ENCODE measurements at places on chromosomes 13 and 19.

- H3K4me3 ChIP-seq = no peak overlapping the region
- peaks cover 15% of the 10 kb centered on the region for H3K27me3 ChIP-seq
- H3K4me1 ChIP-seq = no peaks in the 10 kb centered on the region
- H3K36me3 ChIP-seq = no peaks in the 10 kb centered on the region
- H3K27ac ChIP-seq = no peak overlapping the region
Measured at GRCh38 chr19:29583196-29583999, 22.7 kb upstream of the POP4 start.

DNA sequence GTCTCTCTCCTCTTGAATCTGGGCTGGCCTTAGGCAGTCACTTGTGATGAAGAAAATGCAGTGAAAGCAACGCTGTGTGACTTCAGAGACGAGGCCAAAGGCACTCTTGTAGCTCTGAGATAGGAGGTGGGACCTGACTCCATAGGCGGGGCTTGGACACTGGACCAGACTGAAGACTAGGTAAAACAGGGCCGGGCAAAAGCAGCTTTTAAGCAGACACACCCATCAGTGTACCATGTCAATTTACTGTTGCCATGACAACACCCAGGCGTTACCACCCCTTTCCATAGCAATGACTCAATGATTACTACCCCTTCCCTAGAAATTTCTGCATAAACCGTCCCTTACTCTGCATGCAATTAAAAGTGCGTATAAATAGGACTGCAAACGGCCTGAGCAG is 6.6 kb upstream of the EID2 start:
- no peaks in the 10 kb centered on the region for H3K36me3 ChIP-seq
- H3K4me1 ChIP-seq = peaks cover 13% of the 10 kb centered on the region
- no peak for DNase-seq
- no peak overlapping the region for H3K27ac ChIP-seq
- no peaks in the 10 kb centered on the region for H3K27me3 ChIP-seq

DNA sequence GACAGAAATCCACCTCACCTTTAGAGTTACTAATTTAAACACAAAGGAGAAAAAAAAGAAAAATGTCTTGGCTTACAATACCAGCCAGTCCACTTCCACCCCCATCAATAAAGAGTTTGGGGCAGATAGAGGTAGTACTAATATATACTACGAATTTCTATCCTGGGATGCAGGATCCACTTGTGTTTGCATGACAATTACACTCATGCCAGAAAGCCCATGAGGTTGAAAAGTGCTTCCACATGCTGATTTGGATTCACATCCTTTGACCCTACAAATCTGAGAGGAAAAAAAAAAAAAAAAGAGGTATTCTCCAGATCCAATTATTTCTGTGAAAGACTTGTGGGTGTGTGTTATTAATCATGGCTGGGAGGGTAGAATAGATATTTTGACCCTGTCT is 335.2 kb downstream of the SLITRK1 start:
- no peak overlapping the region for H3K27ac ChIP-seq
- no peaks in the 10 kb centered on the region for H3K27me3 ChIP-seq
- no peaks in the 10 kb centered on the region for H3K4me1 ChIP-seq
- no peak overlapping the region for H3K4me3 ChIP-seq
- H3K36me3 ChIP-seq = no peaks in the 10 kb centered on the region
- no peak for DNase-seq

GRCh38 chr13:30100226-30100625 is 207.1 kb downstream of the KATNAL1 start:
- H3K4me1 ChIP-seq = no peaks in the 10 kb centered on the region
- H3K27me3 ChIP-seq = no peaks in the 10 kb centered on the region
- no peak overlapping the region for H3K4me3 ChIP-seq
- no peak for DNase-seq

DNA sequence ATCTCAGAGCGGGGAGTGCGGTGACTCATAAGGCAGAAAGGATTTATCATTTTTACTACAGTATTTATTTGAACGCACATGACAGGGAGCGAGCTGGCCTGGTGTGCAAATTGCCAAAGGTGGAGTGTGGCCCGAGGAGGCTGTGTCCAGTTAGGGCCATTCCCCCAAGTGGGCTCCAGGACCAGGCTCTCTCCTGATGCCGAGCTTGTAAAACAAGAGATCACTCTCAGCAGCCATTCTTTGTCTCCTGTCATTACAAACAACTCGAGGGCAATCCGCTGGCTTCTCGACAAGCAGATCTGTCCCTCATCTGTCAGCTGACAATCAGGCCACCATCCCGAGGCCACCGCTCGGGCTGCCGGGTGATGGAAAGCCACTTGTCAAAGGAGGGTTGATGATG is 418.9 kb downstream of the ZNF536 start:
- H3K27ac ChIP-seq = no peak overlapping the region
- H3K36me3 ChIP-seq = no peaks in the 10 kb centered on the region
- no peaks in the 10 kb centered on the region for H3K27me3 ChIP-seq
- H3K4me3 ChIP-seq = no peak overlapping the region

DNA sequence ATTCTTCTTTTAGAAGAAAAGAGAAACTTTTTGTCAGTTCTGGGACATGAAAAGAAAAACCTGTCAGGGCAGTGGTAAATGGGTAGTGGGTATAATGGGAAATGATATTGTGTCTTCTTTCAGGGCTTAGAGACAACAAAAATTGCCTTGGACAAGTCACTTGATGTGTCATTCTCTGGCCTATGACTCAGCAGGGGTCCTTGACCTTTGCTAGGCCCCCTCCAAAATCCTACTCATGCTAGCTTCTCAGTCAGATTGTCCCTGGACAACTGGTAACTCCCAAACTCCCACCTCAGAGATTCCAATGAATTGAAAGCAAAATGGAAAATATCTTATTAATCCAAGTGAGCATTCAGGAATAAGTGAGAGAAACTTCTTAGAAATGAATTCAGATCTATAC is 258.8 kb upstream of the SPRY2 start:
- DNase-seq = no peak
- no peaks in the 10 kb centered on the region for H3K4me1 ChIP-seq
- H3K4me3 ChIP-seq = no peak overlapping the region
- H3K36me3 ChIP-seq = no peaks in the 10 kb centered on the region

- H3K4me1 ChIP-seq = no peaks in the 10 kb centered on the region
- no peaks in the 10 kb centered on the region for H3K36me3 ChIP-seq
Measured at GRCh38 chr19:41025871-41026270, 34.8 kb downstream of the CYP2B6 start.

DNA sequence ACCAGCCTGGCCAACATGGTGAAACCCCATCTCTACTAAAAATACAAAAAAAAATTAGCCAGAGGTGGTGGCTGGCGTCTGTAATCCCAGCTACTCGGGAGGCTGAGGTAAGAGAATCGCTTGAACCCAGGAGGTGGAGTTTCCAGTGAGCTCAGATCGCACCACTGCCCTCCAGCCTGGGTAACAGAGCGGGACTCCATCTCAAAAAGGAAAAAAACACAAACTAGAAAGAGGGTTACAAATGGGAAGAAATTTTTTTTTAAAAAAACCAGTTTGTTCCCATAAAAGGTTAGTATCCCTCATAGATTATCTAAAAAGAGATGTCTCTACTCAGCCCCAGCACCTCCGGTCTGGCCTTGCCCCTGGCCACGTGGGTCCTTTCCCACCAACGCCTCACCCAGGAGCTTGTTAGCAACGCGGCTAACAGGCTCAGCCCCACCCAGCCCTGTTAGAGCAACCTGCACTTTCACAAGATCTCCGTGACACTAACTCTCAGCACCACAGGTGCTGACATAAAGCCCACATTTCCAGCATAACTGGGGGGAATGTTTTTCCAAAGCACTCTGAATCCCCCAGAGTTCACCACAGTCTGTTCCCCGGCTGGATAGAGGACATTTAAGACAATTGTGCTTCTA is 4.3 kb downstream of the DMKN start:
- H3K27me3 ChIP-seq = peaks cover 57% of the 10 kb centered on the region
- no peak overlapping the region for H3K27ac ChIP-seq
- DNase-seq = peak; percentile 45

DNA sequence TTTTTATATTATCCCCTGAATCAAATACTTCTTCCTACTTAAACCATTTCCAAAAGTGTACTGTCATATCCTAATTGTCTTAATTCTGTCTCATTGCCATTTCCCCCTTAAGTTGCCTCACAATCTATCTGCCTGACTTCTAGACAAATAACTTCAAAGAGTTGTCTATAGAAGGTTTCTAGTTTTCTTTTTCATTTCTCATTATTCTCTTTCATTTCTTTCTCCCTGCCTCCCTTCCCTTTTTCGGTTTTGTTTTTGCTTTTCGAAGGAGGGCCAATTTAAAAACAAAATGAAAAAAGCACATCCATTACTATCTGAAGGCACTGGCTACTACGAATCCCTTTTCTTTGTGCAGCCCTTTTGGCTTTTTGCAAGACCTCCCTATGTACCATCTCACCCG is 367.2 kb downstream of the DNAJC15 start:
- H3K27ac ChIP-seq = peak overlapping the region; percentile 25
- DNase-seq = peak; percentile 17
- H3K4me3 ChIP-seq = no peak overlapping the region
- H3K4me1 ChIP-seq = no peaks in the 10 kb centered on the region

DNA sequence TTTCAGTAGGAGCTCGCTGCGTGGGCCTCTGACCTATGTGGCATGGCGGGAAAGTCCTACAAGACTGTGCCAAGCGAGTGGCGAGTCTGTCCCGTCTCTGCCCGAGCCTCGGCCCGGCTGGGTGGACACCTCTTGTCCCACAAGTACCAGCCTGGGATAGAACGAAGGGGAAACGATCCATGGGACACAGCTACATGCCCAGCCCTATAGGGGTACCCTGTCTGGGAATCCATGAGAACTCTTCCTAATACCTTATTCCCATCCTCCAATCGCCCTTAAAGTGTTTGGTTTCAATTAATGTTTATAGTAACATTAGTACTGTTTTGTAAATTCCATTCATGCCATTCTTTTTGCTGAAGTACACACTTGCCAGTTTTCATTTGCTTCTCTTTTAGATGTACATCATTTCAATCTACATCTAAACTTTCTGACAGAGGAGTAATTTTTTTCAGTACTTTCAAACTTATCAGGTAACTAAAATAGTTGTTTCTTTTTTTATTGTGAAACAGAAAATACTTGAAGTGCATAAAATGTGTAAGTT is 667 bp upstream of the ZNF790 start:
- no peaks in the 10 kb centered on the region for H3K27me3 ChIP-seq
- H3K36me3 ChIP-seq = peaks cover 13% of the 10 kb centered on the region
- H3K4me3 ChIP-seq = peak overlapping the region; percentile 80
- DNase-seq = no peak

GRCh38 chr13:75687150-75687763 is 51.1 kb downstream of the LMO7 start:
- no peaks in the 10 kb centered on the region for H3K36me3 ChIP-seq
- no peaks in the 10 kb centered on the region for H3K27me3 ChIP-seq
- no peaks in the 10 kb centered on the region for H3K4me1 ChIP-seq
- H3K27ac ChIP-seq = no peak overlapping the region
- peak; percentile 8 for DNase-seq

DNA sequence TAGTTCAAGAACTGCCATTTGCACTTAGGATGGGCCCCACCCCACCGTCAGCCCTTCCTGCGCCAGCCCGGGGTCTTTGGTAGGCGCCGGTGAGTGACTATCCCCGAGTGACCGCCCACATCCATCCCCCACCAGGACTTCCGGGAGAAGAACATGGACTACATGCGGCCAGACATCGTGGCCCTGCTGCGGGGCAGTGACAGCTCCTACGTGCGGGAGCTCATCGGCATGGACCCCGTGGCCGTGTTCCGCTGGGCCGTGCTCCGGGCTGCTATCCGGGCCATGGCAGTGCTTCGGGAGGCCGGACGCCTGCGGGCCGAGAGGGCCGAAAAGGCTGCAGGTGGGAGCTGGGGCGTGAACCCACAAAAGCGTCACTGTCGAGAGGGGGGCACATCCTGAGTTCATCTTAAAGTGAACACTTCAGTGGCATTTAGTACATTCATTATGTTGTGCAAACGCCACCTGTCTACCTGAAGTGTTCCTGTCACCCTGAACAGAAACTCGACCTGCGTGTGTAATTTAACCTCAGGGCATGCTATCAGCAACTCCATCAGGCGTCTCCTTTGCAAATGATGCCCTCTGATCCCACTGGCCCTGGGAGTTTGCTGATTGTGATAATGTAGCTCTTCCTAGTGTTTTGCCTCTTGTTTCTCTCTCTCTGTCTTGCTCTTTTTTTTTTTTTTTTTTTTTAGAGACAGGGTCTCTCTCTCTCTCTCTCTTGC is 42.4 kb upstream of the USE1 start:
- no peak for DNase-seq
- H3K4me1 ChIP-seq = no peaks in the 10 kb centered on the region
- no peak overlapping the region for H3K27ac ChIP-seq
- peaks cover 19% of the 10 kb centered on the region for H3K36me3 ChIP-seq
- no peak overlapping the region for H3K4me3 ChIP-seq

GRCh38 chr19:3867971-3868769 is 668 bp downstream of the ZFR2 start:
- no peak overlapping the region for H3K4me3 ChIP-seq
- no peaks in the 10 kb centered on the region for H3K4me1 ChIP-seq
- no peak overlapping the region for H3K27ac ChIP-seq
- no peak for DNase-seq
- peaks cover 7% of the 10 kb centered on the region for H3K27me3 ChIP-seq
- no peaks in the 10 kb centered on the region for H3K36me3 ChIP-seq

DNA sequence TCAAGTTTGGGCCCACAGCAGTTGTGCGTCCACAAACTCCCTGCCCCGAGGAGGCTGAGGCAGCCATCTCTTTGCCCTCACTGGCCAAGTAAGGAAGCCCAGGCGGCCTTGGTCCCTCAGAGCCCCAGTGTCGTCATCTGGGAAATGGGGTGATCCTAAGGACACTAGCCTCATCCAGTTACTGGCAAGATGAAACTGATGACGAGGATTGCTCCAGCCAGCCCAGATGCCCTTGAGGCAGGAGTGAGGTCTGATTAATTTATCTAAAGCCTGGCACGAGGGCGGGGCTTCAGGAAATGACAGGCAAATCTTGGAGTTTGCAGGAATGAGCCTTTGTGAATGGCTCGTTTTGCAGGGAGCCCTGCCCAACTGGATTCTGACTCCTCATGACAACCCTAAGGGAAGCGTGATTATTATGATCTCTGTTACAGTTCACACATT is 5.6 kb downstream of the LIPE start:
- peaks cover 7% of the 10 kb centered on the region for H3K27me3 ChIP-seq
- H3K27ac ChIP-seq = no peak overlapping the region
- H3K4me1 ChIP-seq = peaks cover 21% of the 10 kb centered on the region
- H3K36me3 ChIP-seq = no peaks in the 10 kb centered on the region

GRCh38 chr13:41614671-41615527 is 157.5 kb downstream of the RGCC start:
- H3K4me1 ChIP-seq = no peaks in the 10 kb centered on the region
- H3K4me3 ChIP-seq = no peak overlapping the region
- H3K36me3 ChIP-seq = peaks cover 16% of the 10 kb centered on the region

DNA sequence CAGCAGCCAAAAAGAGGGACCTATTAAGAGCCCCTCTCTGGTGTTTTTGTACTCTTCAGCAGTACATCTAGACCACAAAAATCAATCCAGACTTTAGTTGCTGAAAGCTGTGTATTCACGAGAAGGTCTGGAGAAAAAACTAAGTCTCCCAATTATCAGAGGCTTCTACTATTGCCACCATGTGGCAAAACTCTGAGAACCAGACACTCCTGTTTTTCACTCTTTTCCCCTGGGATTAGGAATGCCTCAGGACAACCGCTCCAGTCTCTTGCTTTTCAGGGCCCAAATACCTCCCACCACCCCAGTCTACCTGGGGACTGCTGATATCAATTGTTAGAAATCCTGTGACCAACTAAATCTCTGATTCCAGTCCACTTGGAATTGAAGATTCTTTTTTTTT is 30.1 kb upstream of the OBI1 start:
- H3K4me3 ChIP-seq = no peak overlapping the region
- no peak for DNase-seq
- H3K36me3 ChIP-seq = no peaks in the 10 kb centered on the region
- H3K27ac ChIP-seq = no peak overlapping the region
- no peaks in the 10 kb centered on the region for H3K27me3 ChIP-seq

- no peak overlapping the region for H3K4me3 ChIP-seq
- DNase-seq = no peak
- H3K4me1 ChIP-seq = no peaks in the 10 kb centered on the region
- no peaks in the 10 kb centered on the region for H3K36me3 ChIP-seq
- no peak overlapping the region for H3K27ac ChIP-seq
Measured at GRCh38 chr13:113373811-113374485, 10.0 kb upstream of the GRTP1 start.

Measured in common myeloid progenitor, CD34-positive (primary cell).